ENCODE measurements at places on chromosomes 11 and 22.
A peak's percentile ranks its signal among the peaks of the same experiment; 100 is the strongest.

GRCh38 chr11:78780889-78781288, 206.2 kb upstream of the NARS2 start:
- no peak overlapping the region for H3K27ac ChIP-seq
- H3K36me3 ChIP-seq, result no peaks in the 10 kb centered on the region
- no peak for DNase-seq
- no peaks in the 10 kb centered on the region for H3K4me1 ChIP-seq
- no peaks in the 10 kb centered on the region for H3K27me3 ChIP-seq

DNA sequence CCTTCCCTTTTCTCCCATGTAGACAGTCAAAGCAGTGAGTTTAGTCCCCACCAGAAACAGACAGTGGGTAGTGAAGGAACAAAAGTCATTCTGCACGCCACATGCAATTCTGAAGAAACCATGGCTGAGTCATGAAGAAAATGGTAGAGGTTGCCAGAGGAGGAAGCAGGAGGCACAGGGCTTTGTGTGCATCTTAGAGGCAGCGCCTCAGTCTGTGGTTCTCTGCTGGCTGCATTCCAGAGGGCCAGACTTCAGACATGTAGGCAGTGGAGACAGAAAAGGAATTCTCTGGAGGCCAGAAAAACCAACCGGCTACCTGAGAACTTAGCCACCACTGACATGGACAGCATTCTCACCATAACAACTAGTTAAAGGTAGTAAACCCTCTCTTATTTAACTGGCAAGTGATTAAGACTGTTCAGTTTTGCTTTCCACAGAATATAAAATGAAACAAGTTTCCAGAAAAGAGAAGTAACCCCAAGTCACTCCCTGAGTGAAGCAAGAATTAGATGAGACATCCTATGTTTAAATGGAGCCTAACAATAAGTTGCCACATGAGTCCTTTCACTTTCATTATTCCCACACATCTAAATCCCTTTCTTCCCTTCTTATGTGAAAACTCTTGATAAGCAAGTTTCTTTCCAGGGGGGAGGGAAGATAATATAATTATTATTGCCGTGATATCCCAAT, 556.1 kb downstream of the SOX6 start:
- no peak overlapping the region for H3K4me3 ChIP-seq
- no peaks in the 10 kb centered on the region for H3K27me3 ChIP-seq
- H3K27ac ChIP-seq, result no peak overlapping the region
- DNase-seq, result no peak
- H3K4me1 ChIP-seq, result peaks cover 10% of the 10 kb centered on the region

DNA sequence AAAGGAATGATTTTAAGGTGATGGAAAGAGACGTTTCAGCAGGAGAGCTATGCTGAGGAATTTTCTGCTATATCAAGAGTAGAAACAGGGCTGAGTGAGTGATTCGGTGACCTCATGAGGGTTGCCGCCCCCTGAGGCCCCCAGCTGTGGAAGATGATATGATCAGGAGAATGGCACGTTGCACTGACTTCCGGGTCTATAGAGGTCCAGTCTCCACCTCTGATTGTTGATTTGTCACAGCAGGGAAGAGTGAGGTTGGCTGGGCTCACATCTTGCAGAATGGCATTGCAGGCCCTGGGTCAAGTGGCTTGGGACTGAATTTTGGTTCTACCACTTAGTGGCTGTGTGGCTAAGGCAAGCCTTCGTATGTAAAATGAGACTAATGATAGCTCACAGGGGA, 205.1 kb downstream of the SNX19 start:
- DNase-seq, result no peak
- no peaks in the 10 kb centered on the region for H3K4me1 ChIP-seq
- no peak overlapping the region for H3K27ac ChIP-seq

DNA sequence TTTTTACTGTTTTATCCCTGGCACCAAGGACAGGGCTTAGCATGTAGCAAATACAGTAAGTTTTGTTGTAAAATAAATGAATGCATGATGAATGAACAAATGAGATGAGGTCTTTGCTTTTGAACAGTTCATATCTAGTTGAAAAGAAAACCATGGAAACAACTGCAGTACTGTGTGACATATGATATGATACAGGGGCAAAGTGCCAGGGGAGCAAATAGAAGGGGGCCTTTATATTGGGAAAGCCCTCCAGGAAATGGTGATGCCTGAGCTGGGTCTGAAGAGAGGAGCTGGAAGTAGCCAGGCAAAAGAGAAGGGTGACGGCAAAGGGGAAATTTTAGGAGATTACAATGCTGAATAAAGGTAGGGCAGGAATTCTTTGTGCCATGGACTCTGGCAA, 63.8 kb upstream of the UCP3 start:
- no peak for DNase-seq
- no peak overlapping the region for H3K4me3 ChIP-seq
- H3K36me3 ChIP-seq, result peaks cover 67% of the 10 kb centered on the region
- no peak overlapping the region for H3K27ac ChIP-seq

DNA sequence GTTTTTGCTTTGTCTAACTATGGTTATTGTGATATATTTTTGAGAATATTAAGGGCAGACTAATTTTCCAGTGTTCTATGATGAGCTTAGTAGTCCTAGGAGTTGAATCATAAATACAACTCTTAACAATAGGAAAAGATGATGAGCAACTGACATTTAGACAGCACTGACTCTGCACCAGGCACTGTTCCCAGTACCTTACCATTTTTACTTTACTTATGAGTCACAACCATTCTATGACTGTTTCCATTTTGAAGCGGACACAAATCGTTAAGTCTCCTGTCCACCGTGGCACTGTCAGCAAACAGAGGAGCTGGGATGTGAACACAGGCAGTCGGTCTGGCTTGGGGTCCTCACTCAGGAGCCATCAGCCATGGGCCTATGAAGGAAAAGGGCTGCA, 3.4 kb upstream of the SCGB2A2 start:
- no peak for DNase-seq
- no peaks in the 10 kb centered on the region for H3K27me3 ChIP-seq
- H3K27ac ChIP-seq, result no peak overlapping the region

- no peak for DNase-seq
- H3K4me3 ChIP-seq, result no peak overlapping the region
- no peaks in the 10 kb centered on the region for H3K27me3 ChIP-seq
- H3K36me3 ChIP-seq, result no peaks in the 10 kb centered on the region
These were observed 22.5 kb upstream of the CLDN5 start for GRCh38 chr22:19546680-19547079.

DNA sequence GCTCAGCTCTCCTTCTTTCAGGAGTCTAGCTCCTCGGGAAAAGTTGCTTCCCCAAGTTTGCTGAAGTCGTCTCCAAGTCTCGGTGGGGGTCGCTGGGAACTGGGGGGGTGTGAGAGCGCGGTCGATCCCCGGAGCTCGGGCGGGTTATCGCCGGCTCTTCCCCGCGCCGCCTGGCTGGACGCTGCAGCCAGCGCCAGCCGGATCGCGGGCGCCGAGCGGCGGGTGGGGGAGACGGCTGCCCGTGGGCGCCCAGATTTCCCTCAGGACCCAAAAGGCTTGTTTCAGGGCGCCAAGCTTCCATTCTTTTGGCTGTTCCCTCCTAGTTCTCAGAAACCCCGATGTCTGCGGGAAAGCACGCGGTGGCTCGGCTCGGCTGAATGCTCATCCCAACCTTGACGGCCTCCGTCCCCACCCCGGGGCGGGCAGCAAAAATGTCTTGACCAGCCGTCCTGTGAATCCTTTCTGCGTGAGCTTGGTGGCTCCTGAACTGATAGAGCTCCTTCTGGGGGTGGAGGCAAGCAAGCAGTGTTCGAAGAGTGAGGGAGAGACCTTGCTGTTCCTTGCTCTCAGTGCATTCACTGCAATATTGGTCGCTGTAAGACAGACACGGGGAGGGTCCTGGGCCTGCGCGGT, 1.7 kb downstream of the ZBTB16 start:
- H3K27me3 ChIP-seq, result no peaks in the 10 kb centered on the region
- DNase-seq, result peak; percentile 69
- peaks cover 8% of the 10 kb centered on the region for H3K36me3 ChIP-seq
- peak overlapping the region; percentile 96 for H3K27ac ChIP-seq
- H3K4me3 ChIP-seq, result peak overlapping the region; percentile 76
- peaks cover 68% of the 10 kb centered on the region for H3K4me1 ChIP-seq

- DNase-seq, result no peak
- H3K4me3 ChIP-seq, result no peak overlapping the region
- no peaks in the 10 kb centered on the region for H3K36me3 ChIP-seq
- peaks cover 3% of the 10 kb centered on the region for H3K4me1 ChIP-seq
- peaks cover 31% of the 10 kb centered on the region for H3K27me3 ChIP-seq
These were observed 3.6 kb downstream of the RTN4RL2 start for GRCh38 chr11:57463671-57464538.

All from heart left ventricle (tissue), 16 donors.